ENCODE measurements at places on chromosomes 13 and 19. TPM values are rescaled to one million over a fixed set of nuclear protein-coding genes. Genes with fewer than 3 reads are reported as not detected.

Gene WDR62
- total RNA-seq: 12.7 TPM

Gene FCGBP
- total RNA-seq: 0.17 TPM

Gene LIM2
- not detected for total RNA-seq

Gene FAM83E
- 0.14 TPM for total RNA-seq

Gene KRTDAP
- total RNA-seq: not detected

Gene MTUS2
- not detected for total RNA-seq

Gene GADD45B
- 29.2 TPM for total RNA-seq

Gene NXNL1
- not detected for total RNA-seq

Gene SIGLEC7
- total RNA-seq: not detected

DNA sequence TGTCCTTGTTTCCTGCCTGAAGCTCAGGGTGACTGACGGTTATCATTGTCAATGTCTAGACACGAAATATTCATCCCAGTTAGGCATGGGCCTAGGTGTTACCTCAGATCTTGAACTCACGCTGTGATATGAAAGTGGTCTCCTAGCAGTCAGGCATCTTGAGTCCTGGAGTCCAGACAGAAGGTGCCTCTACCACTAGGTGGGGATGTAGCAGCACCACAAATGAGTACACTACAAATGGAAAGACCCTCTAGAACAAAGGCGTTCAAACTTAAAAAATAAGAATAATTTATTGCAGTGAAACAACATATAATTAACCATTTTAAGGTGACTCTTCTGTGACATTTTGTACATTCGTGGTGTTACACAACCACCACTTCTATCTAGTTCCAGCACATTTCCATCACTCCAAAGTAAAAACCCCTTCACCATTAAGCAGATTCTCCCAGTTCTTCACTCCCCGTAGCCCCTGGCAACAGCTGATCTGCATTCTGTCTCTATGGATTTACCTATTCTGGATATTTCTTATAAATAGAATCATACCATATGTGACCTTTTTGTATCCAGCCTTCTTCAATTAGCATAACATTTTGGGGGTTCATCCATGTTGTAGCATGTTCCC lies 11.9 kb upstream of the FRY start:
- no peak for DNase-seq

DNA sequence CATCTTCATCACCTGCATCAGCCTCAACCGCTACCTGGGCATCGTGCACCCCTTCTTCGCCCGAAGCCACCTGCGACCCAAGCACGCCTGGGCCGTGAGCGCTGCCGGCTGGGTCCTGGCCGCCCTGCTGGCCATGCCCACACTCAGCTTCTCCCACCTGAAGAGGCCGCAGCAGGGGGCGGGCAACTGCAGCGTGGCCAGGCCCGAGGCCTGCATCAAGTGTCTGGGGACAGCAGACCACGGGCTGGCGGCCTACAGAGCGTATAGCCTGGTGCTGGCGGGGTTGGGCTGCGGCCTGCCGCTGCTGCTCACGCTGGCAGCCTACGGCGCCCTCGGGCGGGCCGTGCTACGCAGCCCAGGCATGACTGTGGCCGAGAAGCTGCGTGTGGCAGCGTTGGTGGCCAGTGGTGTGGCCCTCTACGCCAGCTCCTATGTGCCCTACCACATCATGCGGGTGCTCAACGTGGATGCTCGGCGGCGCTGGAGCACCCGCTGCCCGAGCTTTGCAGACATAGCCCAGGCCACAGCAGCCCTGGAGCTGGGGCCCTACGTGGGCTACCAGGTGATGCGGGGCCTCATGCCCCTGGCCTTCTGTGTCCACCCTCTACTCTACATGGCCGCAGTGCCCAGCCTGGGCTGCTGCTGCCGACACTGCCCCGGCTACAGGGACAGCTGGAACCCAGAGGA lies 2.6 kb downstream of the P2RY11 start:
- no peak for DNase-seq

GRCh38 chr13:66659701-66660467 lies 570.3 kb downstream of the PCDH9 start:
- DNase-seq: no peak

DNA sequence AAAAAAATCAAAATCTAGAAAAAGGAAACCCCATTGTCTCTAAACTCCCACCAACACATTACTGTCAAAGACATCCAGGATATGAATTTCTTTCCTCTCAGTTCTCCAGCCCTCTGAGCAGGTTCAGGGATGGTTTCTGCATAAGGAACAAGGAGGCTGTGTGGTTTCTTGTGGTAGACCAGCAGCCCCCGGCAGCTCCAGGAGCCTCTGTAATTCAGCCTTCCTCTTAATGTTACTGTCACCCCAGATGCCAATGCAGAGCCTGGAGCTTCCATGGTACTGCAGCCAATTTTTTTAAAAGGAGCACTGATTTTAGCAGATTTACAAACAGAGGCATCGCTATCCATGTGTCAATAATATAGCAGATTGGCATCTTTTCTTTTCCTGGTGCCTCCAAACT lies 100.6 kb upstream of the FAM216B start:
- DNase-seq: no peak

DNA sequence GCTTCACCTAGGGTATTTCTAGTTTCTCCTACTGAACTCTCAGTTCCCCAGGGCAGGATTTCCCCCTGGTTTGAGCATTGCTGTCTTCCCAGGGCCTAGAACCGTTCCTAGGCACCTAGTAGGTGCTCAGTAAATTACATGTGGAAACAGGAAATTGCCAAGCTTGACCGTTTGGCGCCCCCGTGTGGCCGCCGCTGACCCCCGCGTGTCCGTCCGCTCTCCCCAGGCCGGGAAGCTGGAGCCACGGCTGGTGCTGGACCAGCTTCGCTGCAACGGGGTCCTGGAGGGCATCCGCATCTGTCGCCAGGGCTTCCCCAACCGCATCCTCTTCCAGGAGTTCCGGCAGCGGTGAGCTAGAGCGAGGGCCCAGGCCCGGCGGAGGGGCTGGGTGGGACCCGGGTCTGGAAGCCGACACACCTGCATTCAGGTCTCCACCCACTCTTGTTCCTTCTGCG lies 55.5 kb downstream of the MYH14 start:
- DNase-seq: no peak

GRCh38 chr19:54063350-54064116 lies at the start of gene VSTM1:
Gene VSTM1 (minus strand): TSS chr19:54063897. CDS start chr19:54063777, 120 bp downstream.
- DNase-seq: no peak

DNA sequence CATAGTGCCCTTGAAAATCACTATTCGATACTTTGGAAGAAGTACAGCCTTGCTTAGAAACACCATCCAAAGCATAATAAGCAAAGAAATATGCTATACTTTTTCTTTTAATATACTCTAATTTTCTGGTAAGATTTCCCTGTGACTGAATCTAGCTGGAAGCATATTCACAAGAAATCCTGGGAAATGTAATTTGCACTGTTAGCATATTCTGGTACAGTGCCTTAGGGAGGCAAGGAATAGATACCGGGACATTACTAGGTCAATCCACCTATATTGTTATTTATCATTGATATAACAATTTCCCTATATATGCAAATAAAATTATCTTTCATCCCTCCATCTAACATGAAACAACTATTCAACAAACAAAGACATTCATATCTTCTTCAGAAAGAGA lies 1131.3 kb upstream of the PRR20A start:
- DNase-seq: no peak

GRCh38 chr19:8552810-8553209 lies 24.4 kb downstream of the MYO1F start:
- no peak for DNase-seq

DNA sequence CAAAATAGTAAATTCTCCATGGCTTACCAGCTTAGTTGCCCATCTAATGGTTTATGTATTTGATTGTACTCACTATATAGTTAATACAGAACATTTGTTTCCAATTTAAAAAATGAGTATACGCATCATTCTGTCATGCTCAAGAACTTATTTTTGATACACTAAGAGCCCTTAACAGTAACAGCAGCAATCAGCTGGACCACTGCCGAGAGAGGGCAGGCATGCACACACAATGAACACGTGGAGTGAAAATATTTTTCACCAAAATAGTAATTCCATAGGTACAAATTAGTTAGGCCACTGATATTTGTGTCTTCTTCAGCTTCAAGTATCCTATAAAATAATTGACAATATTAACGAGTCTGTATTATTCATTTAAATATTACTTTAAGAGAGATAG lies 109.9 kb downstream of the KLF12 start:
- DNase-seq: no peak

DNA sequence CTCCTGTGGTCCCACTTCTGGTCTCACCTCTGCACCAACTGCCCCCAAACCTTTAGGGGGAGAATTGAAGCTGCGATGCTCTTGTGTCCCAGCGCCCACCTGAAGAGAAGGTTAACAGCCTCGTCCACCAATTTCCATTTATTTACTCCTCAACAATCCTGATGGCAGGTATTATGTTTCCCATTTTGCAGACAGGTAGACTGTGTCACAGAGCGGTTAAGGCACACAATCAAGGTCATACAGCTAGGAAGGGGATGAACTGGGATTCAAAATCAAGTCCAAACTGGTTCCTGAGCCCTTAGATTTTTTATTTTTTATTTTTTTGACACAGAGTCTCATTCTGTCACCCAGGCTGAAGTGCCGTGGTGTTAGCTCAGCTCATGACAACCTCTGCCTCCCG lies 6.2 kb downstream of the DNASE2 start:
- no peak for DNase-seq

GRCh38 chr19:55354698-55355212 lies at the start of gene COX6B2:
Gene COX6B2 (minus strand): TSS chr19:55354719. CDS start chr19:55354521, 198 bp downstream.
- no peak for DNase-seq

- DNase-seq: no peak
These were observed 21.9 kb downstream of the CEBPA start for GRCh38 chr19:33280351-33280921.

- DNase-seq: no peak
These were observed 632 bp downstream of the NPAS1 start for GRCh38 chr19:47020132-47020805.

- no peak for DNase-seq
These were observed 388.6 kb downstream of the DCT start for GRCh38 chr13:94090773-94091480.

All from epithelial cell of proximal tubule (primary cell).